Stomach (tissue), 19 donors: ENCODE measurements at places on chromosomes 12 and 14. TPM values are rescaled to one million over a fixed set of nuclear protein-coding genes. Genes with fewer than 3 reads are reported as not detected.

PPP1R1A gene
- total RNA-seq, result 5.5 TPM

SLC38A6 gene
- total RNA-seq, result 30.0 TPM

AICDA gene
- total RNA-seq, result not detected

C12orf50 gene
- total RNA-seq, result not detected

PDE3A gene
- total RNA-seq, result 44.6 TPM

KCNMB4 gene
- total RNA-seq, result under 0.01 TPM

DNA sequence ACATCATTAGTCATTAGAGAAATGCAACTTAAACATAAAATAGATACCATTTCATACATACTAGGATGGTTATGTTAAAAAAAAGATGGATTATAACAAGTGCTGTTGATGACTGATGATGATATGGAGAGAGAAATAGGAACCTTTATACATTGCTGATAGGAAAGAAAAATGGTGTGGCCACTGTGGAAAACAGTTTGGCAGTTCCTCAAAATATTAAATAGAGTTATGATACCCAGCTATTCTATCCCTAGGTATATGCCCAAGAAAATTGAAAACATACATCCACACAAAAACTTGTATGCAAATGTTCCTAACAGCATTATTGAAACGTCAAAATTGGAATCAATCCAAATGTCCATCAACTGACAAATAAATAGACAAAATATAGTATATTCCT, 170.1 kb downstream of the ADAMTS20 start:
- no peak for DNase-seq
- no peaks in the 10 kb centered on the region for H3K27me3 ChIP-seq

- peaks cover 9% of the 10 kb centered on the region for H3K36me3 ChIP-seq
- no peaks in the 10 kb centered on the region for H3K27me3 ChIP-seq
- peak; percentile 95 for DNase-seq
- peaks cover 20% of the 10 kb centered on the region for H3K4me1 ChIP-seq
Measured at GRCh38 chr12:112937741-112938719, at the start of gene OAS3. OAS3 (plus strand) TSS chr12:112938474; CDS start chr12:112938531, 57 bp downstream.

GRCh38 chr14:89672636-89673511, 255.8 kb upstream of the FOXN3 start:
- DNase-seq, result peak; percentile 57
- H3K36me3 ChIP-seq, result no peaks in the 10 kb centered on the region
- H3K4me1 ChIP-seq, result no peaks in the 10 kb centered on the region
- no peak overlapping the region for H3K4me3 ChIP-seq
- peak overlapping the region; percentile 9 for H3K27ac ChIP-seq

DNA sequence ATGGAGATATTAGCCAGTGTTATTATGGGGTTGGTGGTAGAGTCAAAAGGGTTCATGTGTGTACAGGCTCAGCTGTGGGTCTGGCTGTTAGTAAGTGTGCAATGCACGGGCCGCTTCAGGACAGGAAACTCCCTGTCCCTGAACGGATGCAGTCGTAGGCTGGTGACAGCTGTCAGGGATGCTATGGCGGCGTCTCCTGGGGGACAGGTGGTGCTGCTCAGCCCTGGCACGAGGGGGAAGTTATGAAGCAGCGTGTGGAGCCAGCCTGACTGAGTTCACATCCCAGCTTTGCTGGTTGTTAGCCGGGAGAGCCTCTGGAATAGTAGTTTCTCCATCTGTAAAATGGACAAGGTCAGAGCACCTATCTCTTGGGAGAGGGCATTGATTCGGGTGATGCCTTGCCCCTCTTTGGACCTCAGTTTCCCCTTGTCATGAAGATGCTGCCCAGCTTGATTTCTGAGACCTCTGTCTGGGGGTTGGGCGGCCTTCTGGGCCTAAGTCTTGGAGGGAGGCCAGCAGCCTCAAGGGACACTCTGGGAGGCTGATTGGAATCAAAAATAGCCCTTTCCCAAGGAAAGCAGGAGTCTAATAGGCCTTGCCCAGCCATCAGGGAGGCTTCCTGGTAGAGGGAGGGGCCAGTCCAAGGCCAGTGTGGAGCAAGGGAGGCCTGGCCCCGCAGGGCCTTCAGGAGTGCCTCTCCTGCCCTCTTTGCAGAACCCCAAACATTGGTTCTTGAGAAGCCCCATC, 7.1 kb downstream of the ASB2 start:
- no peak for DNase-seq
- H3K4me1 ChIP-seq, result peaks cover 67% of the 10 kb centered on the region
- no peak overlapping the region for H3K4me3 ChIP-seq
- H3K27ac ChIP-seq, result peak overlapping the region; percentile 73

DNA sequence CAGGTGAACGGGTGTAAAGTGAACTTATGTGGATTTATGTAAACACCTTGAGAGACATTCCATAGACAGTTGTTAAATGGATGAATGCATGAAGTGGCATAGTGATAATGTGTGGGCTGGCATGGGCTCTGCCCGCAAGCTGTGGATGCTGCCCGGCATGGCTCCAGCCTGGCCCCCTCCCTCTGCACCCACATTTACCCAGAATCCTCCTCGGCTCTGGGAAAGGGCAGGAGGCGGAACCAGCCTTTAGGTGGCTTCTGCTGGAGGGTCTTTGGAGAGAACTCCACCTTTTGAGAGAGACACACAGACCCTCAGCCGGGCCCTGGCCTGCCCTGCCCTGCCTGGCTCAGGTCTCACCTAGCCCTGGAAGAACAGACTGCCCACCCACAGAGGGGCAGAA, 18.7 kb downstream of the RASAL1 start:
- no peaks in the 10 kb centered on the region for H3K27me3 ChIP-seq
- H3K4me3 ChIP-seq, result no peak overlapping the region
- H3K4me1 ChIP-seq, result no peaks in the 10 kb centered on the region
- H3K36me3 ChIP-seq, result no peaks in the 10 kb centered on the region
- DNase-seq, result no peak
- no peak overlapping the region for H3K27ac ChIP-seq

DNA sequence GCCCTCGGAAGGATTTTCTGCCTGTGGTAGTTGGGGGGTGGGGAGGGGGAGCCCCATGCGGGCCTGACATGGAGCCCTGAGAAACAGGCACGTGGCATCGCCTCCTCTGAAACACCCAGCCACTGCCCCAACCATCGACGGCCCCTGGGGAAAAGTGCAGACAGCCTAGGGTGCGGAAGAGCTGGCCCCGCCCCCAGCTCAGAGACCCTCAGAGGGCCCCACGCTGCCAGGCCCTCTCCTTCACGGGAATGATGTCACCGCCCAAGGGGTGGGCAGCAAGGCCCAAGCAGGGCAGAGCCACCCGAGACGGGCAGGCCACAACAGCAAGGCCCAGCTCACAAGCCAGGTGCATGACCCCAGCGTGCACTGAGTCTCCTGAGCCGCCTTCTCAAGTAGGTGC, 26.2 kb downstream of the BEGAIN start:
- H3K27ac ChIP-seq, result no peak overlapping the region
- no peaks in the 10 kb centered on the region for H3K36me3 ChIP-seq
- no peaks in the 10 kb centered on the region for H3K4me1 ChIP-seq
- DNase-seq, result no peak

- H3K27me3 ChIP-seq, result no peaks in the 10 kb centered on the region
- H3K36me3 ChIP-seq, result no peaks in the 10 kb centered on the region
- H3K4me3 ChIP-seq, result no peak overlapping the region
- no peak for DNase-seq
- H3K27ac ChIP-seq, result no peak overlapping the region
Measured at GRCh38 chr14:28570391-28570790, 196.2 kb upstream of the FOXG1 start.

GRCh38 chr14:20742132-20742531, 3.6 kb upstream of the EDDM3A start:
- no peak overlapping the region for H3K4me3 ChIP-seq
- H3K4me1 ChIP-seq, result peaks cover 11% of the 10 kb centered on the region
- DNase-seq, result peak; percentile 9
- H3K36me3 ChIP-seq, result no peaks in the 10 kb centered on the region
- H3K27me3 ChIP-seq, result no peaks in the 10 kb centered on the region

DNA sequence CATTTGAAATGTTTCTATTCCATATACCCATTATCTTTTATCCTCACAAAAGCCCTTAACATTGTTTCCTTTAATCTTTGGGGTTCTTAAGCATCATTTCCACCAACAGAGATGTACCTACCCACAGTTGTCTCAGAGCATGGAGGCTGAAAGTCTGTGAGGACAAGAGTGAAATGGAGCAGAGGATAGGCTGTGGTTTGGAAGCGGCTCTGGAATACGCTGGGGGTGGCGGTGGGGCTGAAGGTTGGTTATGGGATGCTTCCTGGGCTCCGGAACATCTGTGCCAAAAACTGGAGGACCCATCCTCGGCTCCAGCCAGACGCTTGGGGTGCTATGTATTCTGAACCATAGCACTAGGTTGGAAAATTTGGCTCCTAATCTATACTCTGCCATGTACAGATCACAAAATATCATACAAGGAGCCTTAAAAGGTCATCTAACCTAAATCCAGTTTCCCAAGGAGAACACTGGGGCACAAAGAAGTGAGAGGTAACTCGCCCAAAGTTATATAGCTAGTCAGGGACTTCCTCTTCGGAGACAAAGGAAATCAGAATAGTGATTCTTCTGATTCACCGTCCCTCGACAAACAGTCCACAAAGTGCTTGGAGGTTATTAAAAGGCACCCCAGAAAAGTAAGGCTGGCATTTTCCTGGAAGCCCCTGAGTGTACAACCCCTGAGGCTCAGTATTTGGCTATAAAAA, 2.5 kb downstream of the PPP1R3E start:
- H3K27ac ChIP-seq, result peak overlapping the region; percentile 98
- H3K36me3 ChIP-seq, result peaks cover 8% of the 10 kb centered on the region
- H3K4me3 ChIP-seq, result peak overlapping the region; percentile 73
- H3K27me3 ChIP-seq, result no peaks in the 10 kb centered on the region
- no peak for DNase-seq

DNA sequence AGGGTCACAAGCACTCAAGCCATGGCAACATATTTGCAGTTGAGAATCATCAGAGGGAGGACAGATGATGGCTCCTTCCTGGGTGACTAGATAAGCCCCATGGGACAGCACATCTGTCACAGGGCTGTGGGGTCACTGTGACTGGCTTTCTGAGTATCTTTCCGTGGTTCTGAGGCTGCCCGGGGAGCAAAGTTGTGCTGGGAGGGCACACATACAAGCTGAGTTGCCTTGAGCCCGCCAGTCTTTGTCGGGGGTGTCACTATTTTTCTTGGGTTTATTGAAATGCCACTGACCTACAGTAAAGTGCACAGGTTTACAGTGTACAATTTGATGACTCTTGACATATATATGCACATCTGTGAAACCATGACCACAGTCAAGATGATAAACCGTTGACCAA, 17.2 kb upstream of the KIF26A start:
- DNase-seq, result no peak
- peaks cover 23% of the 10 kb centered on the region for H3K27me3 ChIP-seq
- H3K27ac ChIP-seq, result no peak overlapping the region
- H3K4me1 ChIP-seq, result peaks cover 25% of the 10 kb centered on the region
- H3K36me3 ChIP-seq, result no peaks in the 10 kb centered on the region
- H3K4me3 ChIP-seq, result no peak overlapping the region

- peaks cover 15% of the 10 kb centered on the region for H3K27me3 ChIP-seq
- H3K4me3 ChIP-seq, result no peak overlapping the region
- no peak for DNase-seq
- H3K4me1 ChIP-seq, result peaks cover 35% of the 10 kb centered on the region
- no peak overlapping the region for H3K27ac ChIP-seq
Measured at GRCh38 chr12:108117163-108117849, 11.8 kb upstream of the WSCD2 start.

DNA sequence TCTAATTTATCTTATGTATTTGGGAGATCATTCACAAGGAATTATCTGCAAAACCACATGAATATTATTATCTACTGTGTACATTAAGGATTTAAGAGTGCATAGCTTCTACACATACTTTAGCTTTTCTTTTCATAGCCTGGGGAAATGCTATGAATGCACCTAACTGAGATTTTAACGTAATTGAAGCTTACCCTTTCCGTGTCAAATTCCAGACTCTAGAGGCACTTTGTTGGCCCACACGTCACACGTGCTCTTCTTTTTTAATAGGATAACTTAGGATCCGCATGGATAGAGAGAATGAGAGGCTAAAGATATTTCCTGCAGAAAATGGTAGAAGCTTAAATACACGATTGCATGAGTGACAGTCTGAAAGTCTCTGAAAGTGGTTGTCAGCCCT, 481.1 kb downstream of the PCNX1 start:
- no peak overlapping the region for H3K27ac ChIP-seq
- DNase-seq, result no peak
- H3K36me3 ChIP-seq, result no peaks in the 10 kb centered on the region
- no peaks in the 10 kb centered on the region for H3K27me3 ChIP-seq
- peaks cover 11% of the 10 kb centered on the region for H3K4me1 ChIP-seq
- H3K4me3 ChIP-seq, result no peak overlapping the region

DNA sequence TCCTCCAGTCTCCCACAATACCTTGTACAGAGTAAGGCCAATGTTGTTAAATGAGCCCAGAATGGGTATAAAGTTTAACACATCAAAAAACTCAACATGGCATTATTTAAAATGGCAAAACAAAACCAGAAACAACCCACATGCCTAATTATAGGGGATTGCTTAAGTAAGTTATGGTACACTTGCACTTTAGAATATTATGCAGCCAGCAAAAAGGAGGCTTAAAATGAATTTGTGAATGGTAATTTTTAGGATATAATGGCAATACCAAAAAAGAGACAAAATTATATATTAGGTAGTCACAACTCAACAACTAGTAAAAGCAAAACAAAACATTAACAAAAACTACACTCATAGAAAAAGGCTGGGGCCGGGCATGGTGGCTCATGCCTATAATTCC, 39.7 kb downstream of the SYNE3 start:
- H3K4me1 ChIP-seq, result peaks cover 17% of the 10 kb centered on the region
- H3K36me3 ChIP-seq, result peaks cover 32% of the 10 kb centered on the region
- no peaks in the 10 kb centered on the region for H3K27me3 ChIP-seq

DNA sequence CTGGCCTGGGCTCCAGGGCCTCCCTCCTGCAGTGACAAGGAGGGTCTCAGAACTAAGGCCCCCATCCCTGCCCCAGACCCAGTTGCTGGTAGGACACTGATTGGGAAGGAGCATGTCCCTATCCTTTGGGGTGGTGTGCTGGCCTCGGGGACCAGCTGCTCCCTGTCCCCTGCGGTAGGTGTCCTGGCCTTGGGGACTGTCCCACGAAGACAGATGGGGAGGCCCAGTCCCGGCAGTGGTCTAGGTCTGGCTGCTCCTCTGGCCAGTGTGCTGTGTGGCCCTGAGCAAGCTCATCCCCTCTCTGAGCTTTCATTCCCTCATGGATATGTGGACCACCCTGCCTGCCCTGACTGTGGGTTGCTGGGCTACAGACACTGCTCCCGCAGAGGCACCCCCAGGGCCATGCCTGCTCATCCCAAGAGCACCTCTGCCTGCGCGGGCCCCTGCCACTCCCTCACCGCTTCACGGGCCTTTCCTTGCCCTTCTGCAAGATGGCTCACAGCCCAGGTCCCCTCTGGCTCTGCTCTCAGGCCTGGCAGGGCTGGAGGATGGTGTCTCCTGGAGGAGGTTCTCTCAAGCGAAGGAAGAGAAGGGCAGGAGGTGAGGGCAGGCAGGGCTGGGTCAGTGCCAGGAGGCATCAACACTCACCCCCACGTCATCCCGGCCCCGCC, 12.5 kb downstream of the AHNAK2 start:
- H3K36me3 ChIP-seq, result no peaks in the 10 kb centered on the region
- no peak for DNase-seq
- peak overlapping the region; percentile 90 for H3K27ac ChIP-seq
- H3K27me3 ChIP-seq, result no peaks in the 10 kb centered on the region

DNA sequence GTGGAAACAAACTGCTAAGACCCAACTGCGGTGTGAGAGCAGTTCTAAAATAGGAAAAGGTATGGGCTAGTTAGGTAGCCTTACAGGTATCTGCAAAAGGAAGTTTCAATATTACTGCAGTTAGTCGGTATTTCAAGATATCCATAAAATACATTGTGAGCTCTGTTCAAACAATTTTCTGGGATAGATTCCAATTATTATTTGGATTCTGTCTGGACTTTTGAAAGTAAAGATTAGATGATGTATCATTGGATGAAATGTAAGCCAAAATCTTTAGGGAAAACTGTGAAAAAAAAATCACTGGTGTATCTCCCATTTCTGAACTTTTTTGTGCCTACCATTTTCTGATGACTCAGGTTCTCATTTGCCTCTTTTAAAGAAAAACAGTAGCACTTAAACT, 621.6 kb downstream of the CCER1 start:
- no peak overlapping the region for H3K27ac ChIP-seq
- no peak for DNase-seq
- no peaks in the 10 kb centered on the region for H3K4me1 ChIP-seq
- H3K4me3 ChIP-seq, result no peak overlapping the region
